ENCODE measurements at places on chromosomes 5 and 9. TPM values are rescaled to one million over a fixed set of nuclear protein-coding genes. Genes with fewer than 3 reads are reported as not detected.

DNA sequence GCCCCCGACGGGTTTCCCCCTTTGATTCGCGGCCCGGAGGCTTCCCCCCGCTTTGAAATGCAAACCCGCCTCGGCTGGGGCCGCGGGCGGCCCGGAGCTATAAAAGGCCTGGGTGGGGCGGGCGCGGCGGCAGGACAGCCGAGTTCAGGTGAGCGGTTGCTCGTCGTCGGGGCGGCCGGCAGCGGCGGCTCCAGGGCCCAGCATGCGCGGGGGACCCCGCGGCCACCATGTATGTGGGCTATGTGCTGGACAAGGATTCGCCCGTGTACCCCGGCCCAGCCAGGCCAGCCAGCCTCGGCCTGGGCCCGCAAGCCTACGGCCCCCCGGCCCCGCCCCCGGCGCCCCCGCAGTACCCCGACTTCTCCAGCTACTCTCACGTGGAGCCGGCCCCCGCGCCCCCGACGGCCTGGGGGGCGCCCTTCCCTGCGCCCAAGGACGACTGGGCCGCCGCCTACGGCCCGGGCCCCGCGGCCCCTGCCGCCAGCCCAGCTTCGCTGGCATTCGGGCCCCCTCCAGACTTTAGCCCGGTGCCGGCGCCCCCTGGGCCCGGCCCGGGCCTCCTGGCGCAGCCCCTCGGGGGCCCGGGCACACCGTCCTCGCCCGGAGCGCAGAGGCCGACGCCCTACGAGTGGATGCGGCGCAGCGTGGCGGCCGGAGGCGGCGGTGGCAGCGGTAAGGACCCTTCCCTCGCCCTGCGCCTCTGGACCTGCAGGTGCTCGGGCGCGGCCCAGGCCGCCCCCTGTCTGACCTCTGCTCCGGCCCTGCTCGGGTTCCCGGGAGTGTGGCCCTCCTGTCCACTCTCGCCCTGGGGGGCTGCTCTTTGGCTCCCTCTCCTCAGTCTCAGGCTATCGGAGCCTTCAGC lies at the start of gene CDX1:
Gene CDX1, plus strand, starts transcription at position 129 of the 862 bp plus-strand sequence. Its CDS starts 99 bp downstream, at position 228.
- DNase-seq, result no peak

DNA sequence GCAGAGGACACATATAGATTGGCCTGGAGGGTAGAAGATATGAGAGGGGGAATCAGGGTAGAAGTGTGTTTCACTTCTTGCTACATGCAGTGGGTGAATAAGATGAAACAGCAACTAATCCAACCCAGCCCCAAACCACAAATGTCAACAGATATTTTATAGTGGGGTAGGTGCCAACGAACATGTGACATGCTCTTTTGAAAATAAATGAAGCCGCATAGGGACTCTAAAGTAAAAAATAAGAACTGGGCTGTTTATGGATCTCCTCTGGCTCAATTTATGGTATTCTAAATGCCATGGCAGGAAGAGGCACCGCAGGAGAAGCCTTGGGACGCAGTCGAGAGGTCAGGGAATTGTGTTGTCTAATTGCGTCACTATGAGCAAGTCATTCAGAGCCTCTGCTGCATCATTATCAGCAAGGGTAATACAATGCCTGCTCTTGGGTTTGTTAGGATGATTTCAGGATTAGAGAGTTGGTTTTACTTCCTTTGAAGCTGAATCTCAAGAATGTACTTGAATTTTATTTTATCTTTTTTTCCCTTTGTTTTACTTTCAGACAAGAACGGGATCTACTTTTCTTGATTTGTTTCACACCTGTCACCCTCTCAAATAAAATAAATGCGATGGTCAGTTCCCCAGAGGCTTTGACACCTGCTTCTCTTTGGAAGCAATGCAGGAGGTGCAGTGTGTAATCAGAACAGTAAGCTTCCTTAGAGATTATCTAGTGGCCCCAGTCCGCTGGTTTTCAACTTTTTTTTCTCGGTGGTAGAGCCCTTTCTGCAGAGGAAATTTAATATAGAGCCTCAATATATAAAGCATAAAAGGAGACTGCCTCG lies 375.6 kb upstream of the CLINT1 start:
- DNase-seq, result no peak

- no peak for DNase-seq
Measured at GRCh38 chr5:100787648-100788047, 115.4 kb downstream of the ST8SIA4 start.

DNA sequence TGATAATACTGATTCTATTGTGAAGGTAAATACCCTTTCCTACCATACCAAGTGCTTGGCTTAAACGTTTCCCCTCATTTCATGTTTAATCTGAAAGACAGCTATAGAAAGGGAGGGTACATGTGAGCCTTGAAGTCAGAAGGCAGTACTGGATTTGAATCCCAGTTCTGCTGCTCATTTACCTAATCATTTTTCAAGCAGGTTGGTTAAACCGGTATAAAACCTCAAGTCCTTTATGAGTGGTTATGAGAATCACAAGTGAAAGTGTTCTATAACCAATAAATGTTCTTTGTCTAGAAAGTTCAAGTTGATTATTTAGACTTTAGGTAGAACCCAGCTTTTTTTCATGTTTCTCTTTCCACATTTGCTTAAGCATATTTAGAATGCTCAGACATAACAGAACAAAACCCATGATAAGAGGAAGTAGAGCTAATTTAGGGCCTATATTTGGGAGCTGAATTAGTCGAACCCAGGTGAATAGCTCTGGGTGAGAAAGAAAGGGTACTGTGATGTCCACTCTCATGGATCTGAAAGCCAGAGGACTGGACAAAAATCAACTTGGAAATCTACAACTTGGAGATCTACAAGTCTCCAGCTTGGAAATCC lies 29.7 kb upstream of the F2RL2 start:
- DNase-seq, result no peak

DNA sequence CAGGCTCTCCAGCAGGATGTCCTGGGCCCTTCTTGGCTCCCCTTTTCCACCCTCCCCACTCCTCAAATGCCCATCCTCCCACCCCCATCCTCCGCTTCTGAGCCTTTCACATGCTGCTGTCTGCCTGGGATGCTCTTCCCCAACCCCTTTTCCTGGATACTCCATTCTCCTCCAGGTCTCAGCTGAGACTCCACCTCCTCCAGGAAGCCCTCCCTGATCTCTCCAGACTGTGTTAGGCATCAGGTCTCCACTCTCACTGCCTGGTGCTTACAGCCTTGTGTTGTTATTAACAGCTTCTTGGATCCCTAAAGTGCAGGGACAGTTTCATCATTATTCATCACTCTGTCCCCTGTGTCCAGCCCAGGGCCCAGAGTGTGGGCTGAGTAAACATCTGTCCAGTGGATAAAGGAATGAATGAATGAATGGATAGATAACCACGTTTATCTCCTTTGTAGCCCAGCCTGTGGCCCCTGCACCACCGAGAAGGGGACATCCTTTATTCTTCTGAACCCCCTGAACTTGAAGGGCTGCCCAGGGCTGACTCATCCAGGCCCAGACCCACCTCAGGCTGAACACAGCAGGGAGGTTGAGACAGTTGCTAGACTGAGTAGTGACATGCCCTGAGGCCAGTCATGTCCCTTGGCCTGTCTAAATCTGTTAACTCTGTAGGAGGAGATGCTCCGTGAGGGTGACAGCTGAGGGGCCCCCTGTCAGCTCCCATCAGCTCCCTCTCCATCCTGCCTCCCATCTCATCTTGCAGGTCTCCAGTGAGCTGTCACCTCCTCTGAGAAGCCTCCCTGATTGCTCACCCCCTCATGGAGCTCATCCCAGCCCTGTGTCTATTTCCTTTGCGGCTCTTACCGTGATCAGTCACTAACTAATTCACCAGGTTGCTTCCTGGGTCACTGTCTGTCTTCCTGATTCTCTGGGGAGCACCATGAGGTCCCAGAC lies 14.6 kb upstream of the LAMC3 start:
- no peak for DNase-seq

DNA sequence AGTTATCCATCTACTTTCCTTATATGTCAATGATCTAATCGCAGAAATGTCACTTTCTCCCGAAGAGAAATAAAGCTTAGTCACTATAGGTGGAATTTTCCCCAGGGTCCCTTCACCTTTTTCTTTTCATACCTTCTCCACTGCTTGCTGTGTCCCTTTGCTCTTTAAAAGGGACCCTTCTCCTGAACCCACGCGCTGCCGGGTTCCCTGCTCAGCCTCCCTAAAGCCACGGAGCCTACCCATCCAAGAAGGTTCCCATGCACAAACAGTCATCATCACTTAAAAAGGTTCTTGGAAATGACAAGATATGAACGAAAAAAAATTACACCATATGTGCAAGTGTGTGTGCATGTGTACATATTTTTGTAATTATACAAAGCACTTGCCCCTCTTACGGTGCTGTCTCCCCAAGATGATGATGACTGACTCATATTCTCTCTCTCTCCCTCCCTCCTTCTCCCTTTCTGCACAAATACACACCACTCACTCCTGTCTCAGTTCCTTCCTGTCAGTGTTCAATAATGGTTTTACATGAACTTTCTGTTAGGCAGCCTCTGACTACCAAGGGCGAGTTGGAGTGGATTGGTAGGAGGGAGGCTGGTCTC lies 1.5 kb upstream of the PTPRD start:
- DNase-seq, result no peak

DNA sequence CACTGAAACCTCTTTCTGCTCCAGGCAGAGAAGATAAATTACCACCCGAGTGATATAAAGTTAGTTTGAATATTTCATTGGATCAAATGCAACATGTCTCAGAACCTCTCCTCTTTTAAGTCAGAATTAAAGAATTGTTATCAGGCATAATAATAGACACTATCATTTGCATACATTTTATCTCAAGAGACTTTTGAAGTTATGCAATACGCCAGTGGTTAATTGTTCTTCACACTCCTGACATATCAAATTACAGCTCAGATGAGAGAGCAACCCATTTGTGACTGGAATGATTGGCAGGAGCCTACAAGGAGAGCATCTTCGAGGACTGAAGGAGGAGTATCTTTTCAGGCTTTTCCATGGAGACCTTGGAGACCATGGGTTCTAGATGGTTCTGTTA lies 452.2 kb downstream of the KDM4C start:
- DNase-seq, result no peak

DNA sequence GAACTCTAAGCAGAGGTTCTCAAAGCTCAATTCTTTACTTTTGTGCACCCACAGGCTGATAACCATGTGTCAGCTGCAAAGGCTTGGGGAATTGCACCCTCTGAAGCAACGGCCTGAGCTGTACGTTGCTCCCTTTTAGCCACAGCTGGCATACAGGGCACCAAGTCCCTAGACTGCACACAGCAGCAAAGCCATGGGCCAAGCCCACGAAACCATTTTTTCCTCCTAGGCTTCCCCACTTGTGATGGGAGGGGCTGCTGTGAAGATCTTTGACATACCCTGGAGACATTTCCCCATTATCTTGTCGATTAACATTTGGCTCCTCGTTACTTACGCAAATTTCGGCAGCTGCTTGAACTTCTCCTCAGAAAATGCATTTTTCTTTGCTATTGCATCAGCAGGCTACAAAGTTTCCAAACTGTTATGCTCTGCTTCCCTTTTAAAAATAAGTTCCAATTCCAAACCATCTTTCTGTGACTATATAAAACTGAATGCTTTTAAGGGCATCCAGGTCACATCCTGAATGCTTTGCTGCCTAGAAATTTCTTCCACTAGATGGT lies 23.0 kb downstream of the KIAA0825 start:
- no peak for DNase-seq

- peak; percentile 90 for DNase-seq
Measured at GRCh38 chr5:149731617-149732323, 1.7 kb downstream of the PPARGC1B start.

- peak; percentile 97 for DNase-seq
Measured at GRCh38 chr9:115254287-115255180, 136.6 kb upstream of the TNC start.

- DNase-seq, result no peak
Measured at GRCh38 chr9:124707666-124708065, 63.4 kb downstream of the NR6A1 start.

- DNase-seq, result peak; percentile 46
Measured at GRCh38 chr5:161549106-161549505, 2.6 kb upstream of the GABRB2 start.

DNA sequence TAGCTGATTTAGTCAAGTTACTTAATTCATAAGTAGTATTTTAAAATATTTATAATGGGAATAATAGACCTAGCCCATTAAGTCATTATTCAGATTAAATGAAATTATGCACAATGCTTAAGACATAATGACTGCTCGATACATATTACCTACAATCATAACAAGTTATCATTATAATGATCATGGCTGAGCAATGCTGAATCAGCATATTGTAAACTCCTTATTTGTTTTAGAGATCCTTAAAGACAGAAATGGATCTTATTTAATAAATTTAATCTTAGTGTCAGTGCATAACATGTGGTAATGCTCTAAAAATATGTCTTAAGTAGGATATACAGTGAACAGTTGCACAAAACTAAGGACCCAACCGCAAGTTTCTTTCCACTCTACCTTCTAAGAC lies 169.0 kb downstream of the TRPM6 start:
- DNase-seq, result no peak

GRCh38 chr5:310941-311434 lies 10.5 kb upstream of the AHRR start:
- DNase-seq, result no peak

GRCh38 chr5:55620009-55620765 lies 85.4 kb upstream of the PLPP1 start:
- no peak for DNase-seq

GRCh38 chr9:206481-206880 lies 8.2 kb upstream of the DOCK8 start:
- no peak for DNase-seq

DNA sequence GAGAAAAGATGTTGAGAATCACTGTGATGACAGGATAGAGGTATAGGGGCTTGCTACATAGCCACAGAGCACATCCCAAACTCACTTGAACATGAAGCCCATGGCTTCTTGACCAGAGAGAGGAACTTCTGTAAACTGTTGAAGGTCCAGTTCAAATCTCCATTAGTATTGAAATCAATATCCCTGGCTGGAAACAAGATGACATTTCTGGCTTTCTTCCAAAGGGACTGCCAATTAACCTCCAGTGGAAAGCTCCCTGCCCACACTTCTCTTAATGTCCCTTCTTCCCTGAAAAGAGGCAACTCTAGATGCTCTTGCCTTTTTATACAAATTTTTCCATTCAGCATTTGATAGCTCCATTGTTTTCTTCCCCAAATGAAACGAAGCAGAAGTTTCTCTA lies 612.1 kb downstream of the EBF1 start:
- DNase-seq, result no peak

GRCh38 chr5:77774981-77775789 lies 954 bp downstream of the TBCA start:
- DNase-seq, result no peak

GRCh38 chr9:129063061-129063460 lies 17.9 kb upstream of the DOLPP1 start:
- no peak for DNase-seq

- no peak for DNase-seq
Measured at GRCh38 chr5:54524082-54524481, 6.5 kb downstream of the SNX18 start.

DNA sequence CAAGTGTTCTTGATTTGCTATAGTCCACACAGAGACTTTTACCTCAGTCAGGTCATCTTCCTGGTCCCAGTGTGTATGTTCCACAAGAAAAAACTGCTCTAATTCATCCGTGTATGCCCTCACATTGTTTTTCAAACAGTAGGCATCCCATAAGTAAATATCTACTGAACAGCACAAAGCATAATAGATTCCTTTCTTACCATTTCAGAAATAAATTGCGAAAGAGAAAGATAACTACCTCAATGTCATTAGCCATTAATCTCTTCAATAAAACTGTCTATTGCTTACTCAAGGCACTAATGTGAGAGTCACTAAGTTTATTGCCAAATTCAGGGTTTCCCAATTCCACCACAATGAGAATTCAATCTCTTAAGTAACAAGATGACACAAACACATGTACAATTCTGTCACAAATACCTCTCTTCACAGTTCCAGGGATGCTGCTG lies 9.6 kb downstream of the FBXW2 start:
- no peak for DNase-seq

Gene NFX1
- total RNA-seq, result 37.1 TPM

Gene PCA3
- 0.62 TPM for total RNA-seq

Gene LCN15
- not detected for total RNA-seq

Gene DAB2
- total RNA-seq, result 64.5 TPM

Gene PAEP
- not detected for total RNA-seq

Gene LCN9
- not detected for total RNA-seq

Measured in tongue (tissue), 3 donors.